Stimulated activated CD8-positive, alpha-beta memory T cell treated with anti-CD3 and anti-CD28 coated beads, Interleukin-4, amount 100 ng/mL, for 4 hours (primary cell): ENCODE measurements at places on chromosomes 16 and 17.

GRCh38 chr16:23535901-23536300 lies 21.2 kb downstream of the EARS2 start:
- DNase-seq: no peak

GRCh38 chr17:74353446-74354060 lies 8.1 kb downstream of the BTBD17 start:
- no peak for DNase-seq

DNA sequence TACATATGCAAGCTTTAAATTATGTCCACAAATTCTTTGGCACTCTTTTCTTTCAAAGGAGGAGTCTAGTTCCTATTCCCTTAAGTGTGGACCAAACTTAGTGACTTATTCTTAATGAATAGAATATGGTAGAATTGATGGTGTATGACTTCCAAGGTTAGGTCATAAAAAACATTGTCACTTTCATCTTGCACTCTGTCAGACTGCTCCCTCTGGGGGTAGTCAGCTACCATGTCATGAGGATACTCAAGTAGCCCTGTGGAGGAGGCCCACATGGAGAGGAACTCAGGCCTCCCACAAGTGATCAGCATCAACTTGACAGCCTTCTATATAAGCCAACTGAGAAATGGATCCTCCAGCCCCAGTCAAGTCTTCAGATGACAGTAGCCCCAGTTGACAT lies 58.0 kb upstream of the SCNN1B start:
- DNase-seq: no peak

GRCh38 chr17:14312522-14312921 lies 11.6 kb downstream of the HS3ST3B1 start:
- DNase-seq: no peak

GRCh38 chr17:63035271-63035670 lies 69.2 kb downstream of the TANC2 start:
- no peak for DNase-seq

DNA sequence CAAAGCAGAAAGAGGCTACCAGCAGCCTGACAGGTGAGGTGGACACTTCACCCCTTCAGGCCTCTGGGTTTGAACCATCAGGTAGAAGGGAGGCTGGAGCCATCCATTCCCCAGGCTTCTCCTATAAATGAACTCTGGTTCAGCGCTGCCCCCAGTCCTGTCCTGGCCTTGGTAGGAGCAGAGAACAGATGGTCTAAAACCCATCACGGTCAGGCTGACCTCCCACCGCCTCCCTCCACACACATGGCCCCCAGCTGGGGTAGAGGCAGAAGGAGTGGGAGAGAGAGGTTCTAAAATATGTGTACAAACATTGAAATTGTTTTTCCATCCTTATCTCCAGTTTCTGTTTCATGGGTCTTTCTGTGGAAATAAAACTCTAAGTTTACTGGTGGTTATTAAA lies 59.7 kb upstream of the DNAJA2 start:
- DNase-seq: no peak
